ENCODE measurements at places on chromosomes 5 and 9. TPM values are rescaled to one million over a fixed set of nuclear protein-coding genes. Genes with fewer than 3 reads are reported as not detected.
A peak's percentile ranks its signal among the peaks of the same experiment; 100 is the strongest.

DNA sequence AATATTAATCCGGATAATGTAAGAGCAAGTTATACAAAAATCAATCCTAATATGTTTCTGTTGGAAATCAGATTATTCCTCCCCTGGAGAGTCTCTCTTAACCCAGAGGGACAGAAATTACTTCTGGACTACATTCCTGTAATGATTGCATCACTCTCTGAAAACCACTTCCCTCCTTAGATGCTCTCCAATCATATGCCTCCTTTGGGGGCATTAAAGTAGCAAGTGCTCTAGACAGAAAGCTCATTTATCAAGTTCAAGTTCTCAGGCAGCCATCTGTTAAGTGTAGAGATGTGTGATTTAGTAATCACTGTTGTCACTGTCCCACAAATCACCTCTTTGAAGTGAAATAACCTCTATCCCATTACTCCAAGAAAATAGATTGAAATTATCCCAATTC lies 247.1 kb downstream of the SLCO4C1 start:
- DNase-seq: no peak
- no peaks in the 10 kb centered on the region for H3K4me1 ChIP-seq
- H3K27me3 ChIP-seq: no peaks in the 10 kb centered on the region
- no peaks in the 10 kb centered on the region for H3K36me3 ChIP-seq
- no peak overlapping the region for H3K27ac ChIP-seq

GRCh38 chr5:142386137-142387023 lies 61.6 kb upstream of the SPRY4 start:
- peaks cover 11% of the 10 kb centered on the region for H3K4me1 ChIP-seq
- H3K27me3 ChIP-seq: no peaks in the 10 kb centered on the region
- no peak overlapping the region for H3K4me3 ChIP-seq
- no peak overlapping the region for H3K27ac ChIP-seq

- H3K27ac ChIP-seq: no peak overlapping the region
- H3K4me1 ChIP-seq: no peaks in the 10 kb centered on the region
- no peaks in the 10 kb centered on the region for H3K27me3 ChIP-seq
- no peaks in the 10 kb centered on the region for H3K36me3 ChIP-seq
- no peak overlapping the region for H3K4me3 ChIP-seq
- DNase-seq: no peak
These were observed 31.8 kb downstream of the ANXA1 start for GRCh38 chr9:73183428-73183827.

- no peak overlapping the region for H3K27ac ChIP-seq
- no peak overlapping the region for H3K4me3 ChIP-seq
- no peak for DNase-seq
- no peaks in the 10 kb centered on the region for H3K4me1 ChIP-seq
These were observed 47.9 kb upstream of the ST8SIA4 start for GRCh38 chr5:100950985-100951384.

DNA sequence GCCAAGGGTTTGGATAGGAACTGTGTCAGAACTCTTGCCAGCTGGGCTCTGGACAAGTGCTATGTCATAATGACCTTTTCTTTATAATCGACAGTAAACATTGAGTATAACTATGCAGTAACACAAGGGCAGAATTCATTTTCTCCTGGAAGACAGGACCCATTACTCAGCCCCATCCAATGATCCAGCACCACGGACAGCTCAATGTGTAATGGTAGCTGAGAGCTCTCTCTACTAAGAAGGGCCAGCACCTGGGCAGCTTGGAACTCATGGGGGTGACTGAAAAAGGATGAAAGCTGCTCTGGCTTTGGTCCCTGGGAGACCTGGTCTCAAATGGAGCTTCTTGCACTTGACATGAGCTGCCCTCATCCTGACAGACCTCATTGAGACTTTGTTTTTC lies 347.8 kb downstream of the TRIM32 start:
- H3K27me3 ChIP-seq: no peaks in the 10 kb centered on the region
- H3K27ac ChIP-seq: no peak overlapping the region
- no peaks in the 10 kb centered on the region for H3K4me1 ChIP-seq
- H3K36me3 ChIP-seq: no peaks in the 10 kb centered on the region
- no peak overlapping the region for H3K4me3 ChIP-seq
- DNase-seq: peak; percentile 47

DNA sequence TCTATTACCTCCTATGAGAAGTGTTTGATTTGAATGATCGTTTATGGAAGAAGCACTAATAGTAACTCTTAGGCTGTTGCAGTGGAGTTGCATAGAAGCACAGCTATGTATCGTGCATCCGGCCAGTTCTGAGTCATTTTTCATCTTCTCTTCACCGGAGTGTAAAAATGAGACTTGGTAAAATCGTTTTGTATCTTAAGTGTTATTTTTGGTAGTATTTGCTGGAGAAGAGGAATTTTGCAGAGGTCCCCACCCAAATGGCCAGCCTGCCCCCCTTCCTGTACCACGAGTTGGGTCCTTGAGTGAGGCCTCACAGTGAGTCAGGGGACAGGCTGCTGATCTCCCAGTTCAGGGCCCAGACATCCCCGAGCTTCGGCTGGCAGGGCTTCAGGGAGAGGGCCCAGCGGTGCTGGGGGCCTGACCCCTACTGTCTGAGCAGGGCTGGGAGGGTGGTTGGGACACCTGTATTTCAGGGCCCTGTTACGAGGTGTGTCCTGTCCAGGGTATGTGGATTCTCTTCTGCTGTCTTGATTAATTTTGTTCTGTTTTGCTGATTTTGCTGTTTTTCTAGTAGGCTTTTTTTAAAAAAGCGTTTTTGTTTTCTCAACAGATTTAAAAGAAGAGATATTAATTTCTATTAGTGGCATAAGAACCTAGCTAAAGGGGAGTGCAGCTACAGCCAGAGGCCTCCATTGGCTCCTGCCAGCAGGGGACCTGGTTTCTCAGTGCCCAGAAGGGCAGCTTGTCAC lies 210.8 kb downstream of the TRIO start:
- peaks cover 7% of the 10 kb centered on the region for H3K36me3 ChIP-seq
- H3K4me3 ChIP-seq: no peak overlapping the region
- H3K27ac ChIP-seq: no peak overlapping the region

DNA sequence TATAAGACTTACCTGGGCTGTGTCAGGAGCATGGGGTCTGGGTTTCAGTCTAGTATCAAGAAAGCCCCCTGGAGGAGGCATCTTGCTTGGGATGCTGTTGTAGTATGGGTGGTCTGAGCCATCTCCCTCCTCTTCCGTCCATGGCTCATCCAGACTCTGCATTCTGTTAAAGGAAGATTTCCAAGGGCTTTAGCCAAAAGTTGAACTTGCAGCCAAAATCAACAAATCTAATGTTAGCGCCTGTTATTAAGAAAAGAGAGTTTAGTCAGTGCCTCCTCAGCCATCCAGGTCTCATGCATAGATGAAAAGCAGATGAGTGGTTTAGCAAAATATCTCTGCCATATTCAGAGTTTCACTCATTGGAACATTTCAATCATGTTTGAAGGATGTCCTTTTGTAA lies 55.6 kb downstream of the S1PR3 start:
- no peaks in the 10 kb centered on the region for H3K36me3 ChIP-seq
- DNase-seq: no peak
- no peak overlapping the region for H3K4me3 ChIP-seq
- H3K27ac ChIP-seq: no peak overlapping the region

DNA sequence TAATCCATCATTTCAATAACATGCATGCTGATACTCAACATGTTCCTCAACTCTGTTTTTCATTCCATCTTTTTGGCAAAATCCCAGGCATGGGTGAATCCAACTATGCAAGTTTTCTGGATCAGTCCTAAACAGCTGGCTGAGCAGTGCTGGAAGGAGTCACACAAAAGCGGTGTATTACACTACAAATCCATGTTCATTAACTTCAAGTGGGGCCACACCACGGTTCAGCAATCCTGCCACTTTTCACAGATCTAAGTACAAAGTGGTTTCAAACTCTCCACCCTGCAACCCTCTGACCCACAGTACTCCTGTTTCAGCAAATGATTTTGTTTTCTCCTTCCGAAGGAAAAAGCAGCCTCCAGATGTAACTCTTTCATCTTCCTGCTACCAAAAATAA lies 222.5 kb downstream of the EPB41L4A start:
- no peak overlapping the region for H3K27ac ChIP-seq
- no peaks in the 10 kb centered on the region for H3K36me3 ChIP-seq
- no peak overlapping the region for H3K4me3 ChIP-seq
- H3K27me3 ChIP-seq: no peaks in the 10 kb centered on the region

DNA sequence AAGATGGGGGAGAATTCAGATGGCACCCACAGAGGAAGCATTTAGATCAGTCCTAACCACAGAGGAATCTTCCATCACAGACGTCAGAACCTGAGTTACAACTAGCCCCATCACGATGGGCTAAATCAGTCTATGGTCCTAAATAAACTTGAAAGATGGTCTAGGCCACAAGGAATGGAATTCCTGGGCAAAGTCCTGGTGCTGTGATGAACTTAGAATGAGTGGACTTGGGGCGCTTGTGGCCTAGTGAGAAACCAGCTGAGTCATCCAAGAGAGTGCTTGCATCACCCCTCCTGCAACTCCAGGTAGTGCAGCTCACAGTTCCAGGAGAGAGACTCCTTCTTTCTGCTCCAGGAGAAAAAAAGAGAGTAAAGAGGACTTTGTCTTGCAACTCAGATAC lies 722.9 kb upstream of the RGMB start:
- no peaks in the 10 kb centered on the region for H3K27me3 ChIP-seq
- H3K36me3 ChIP-seq: no peaks in the 10 kb centered on the region
- H3K4me1 ChIP-seq: no peaks in the 10 kb centered on the region
- no peak overlapping the region for H3K4me3 ChIP-seq

DNA sequence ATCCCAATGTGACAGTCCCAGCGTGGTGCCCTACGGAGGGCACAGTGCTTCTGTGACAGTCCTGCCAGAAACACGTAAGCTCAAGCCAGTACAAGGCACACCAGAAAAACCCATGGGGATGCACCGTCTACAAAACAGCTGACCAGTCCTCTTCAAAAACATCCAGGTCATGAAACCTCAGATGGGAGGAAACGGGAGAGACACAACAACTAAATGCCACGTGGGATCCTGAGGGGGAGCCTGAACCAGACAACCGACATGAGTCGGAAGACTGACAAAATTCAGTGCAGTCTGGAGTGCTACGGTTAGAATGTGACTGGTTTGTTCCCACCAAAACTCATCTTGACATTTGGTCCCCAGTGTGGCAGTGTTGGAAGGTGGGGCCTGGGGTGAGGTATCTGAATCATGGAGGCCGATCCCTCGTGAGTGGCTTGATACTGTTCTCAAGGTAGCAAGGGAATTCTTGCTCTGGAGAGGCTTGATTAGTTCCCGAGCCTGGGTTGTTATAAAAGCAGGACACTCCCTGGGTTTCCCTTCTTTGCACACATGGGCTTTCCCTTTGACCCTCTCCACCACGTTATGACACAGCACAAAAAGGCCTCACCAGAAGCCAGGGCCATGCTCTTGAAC lies 55.4 kb downstream of the ADAMTS2 start:
- no peak overlapping the region for H3K4me3 ChIP-seq
- H3K27ac ChIP-seq: no peak overlapping the region
- no peak for DNase-seq

- H3K27me3 ChIP-seq: no peaks in the 10 kb centered on the region
- H3K36me3 ChIP-seq: peaks cover 2% of the 10 kb centered on the region
- H3K4me1 ChIP-seq: peaks cover 4% of the 10 kb centered on the region
- DNase-seq: no peak
These were observed 77.3 kb upstream of the LARP1 start for GRCh38 chr5:154677921-154678320.

DNA sequence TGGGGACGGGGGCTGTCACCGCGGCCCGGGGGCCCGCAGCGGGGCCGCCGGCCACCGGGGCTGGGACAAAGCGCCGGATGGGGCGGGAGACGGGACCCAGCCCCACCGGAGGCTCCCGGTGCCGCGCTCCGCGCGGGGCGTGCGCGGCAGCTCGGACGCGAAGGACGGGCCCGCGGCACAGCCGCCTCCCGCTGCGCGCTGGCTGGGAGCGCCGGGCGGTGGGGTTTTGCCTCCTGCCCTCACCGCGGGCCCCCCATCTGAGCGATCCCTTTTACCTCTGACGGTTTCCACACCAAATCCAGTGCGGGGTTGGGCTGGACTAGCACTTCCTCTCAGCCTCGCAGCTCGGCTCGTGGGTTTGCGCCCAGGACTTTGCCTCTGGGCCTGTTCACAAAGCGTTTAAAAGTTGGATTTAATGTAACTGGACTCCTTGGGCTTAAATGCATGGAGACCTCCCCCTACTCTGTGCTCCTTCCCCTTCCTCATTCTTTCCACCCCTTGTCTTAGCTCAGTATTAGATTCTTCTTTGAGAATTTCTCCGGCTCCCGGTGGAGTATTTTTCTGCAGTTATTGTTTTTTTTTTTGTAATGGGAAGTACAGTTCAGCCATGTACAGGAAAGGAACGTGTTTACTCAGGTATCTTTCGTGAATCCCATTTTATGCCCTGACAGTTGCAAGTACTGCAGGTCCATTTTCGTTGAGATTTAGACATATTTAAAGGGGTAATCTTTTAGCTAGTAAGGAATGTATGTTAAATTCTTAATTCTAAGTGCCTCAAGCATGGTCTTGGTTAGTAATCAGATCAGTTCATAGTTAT lies 691 bp downstream of the FCHO2 start:
- H3K4me3 ChIP-seq: peak overlapping the region; percentile 86
- no peaks in the 10 kb centered on the region for H3K27me3 ChIP-seq
- peak; percentile 39 for DNase-seq
- peaks cover 5% of the 10 kb centered on the region for H3K4me1 ChIP-seq
- no peaks in the 10 kb centered on the region for H3K36me3 ChIP-seq
- H3K27ac ChIP-seq: no peak overlapping the region

DNA sequence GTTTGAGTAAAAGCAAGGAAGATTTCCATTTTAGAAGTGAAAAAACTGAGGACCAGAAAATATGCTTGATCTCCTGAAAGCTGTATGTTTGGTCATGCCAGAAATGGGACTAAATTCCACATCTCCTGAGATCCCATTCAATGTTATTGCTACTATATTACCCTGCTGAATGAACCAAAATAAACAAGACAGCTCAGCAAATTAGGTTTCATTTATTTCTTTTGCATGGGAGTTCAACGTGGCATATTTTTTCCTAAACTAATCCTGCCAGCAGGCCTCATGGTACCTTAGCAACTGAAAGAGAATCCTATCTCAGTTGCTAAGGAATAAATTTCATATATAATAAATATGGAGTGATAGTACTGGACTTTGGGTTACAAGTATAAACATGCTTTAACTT lies 101.7 kb downstream of the ADAMTSL1 start:
- no peaks in the 10 kb centered on the region for H3K36me3 ChIP-seq
- DNase-seq: no peak
- no peaks in the 10 kb centered on the region for H3K27me3 ChIP-seq
- H3K27ac ChIP-seq: no peak overlapping the region

Gene C5orf22
- total RNA-seq: 33.5 TPM

Gene MAMDC4
- total RNA-seq: 9.2 TPM

Gene HSPB3
- total RNA-seq: not detected

Gene PCDHB9
- total RNA-seq: 2.6 TPM

Gene CDC20B
- 0.18 TPM for total RNA-seq

Gene PDE8B
- not detected for total RNA-seq

Gene TAF1L
- not detected for total RNA-seq

Gene CD72
- 3.3 TPM for total RNA-seq

Gene SHOC1
- total RNA-seq: not detected
